ENCODE measurements at places on chromosomes 3 and 15. TPM values are rescaled to one million over a fixed set of nuclear protein-coding genes. Genes with fewer than 3 reads are reported as not detected.
A peak's percentile ranks its signal among the peaks of the same experiment; 100 is the strongest.

DNA sequence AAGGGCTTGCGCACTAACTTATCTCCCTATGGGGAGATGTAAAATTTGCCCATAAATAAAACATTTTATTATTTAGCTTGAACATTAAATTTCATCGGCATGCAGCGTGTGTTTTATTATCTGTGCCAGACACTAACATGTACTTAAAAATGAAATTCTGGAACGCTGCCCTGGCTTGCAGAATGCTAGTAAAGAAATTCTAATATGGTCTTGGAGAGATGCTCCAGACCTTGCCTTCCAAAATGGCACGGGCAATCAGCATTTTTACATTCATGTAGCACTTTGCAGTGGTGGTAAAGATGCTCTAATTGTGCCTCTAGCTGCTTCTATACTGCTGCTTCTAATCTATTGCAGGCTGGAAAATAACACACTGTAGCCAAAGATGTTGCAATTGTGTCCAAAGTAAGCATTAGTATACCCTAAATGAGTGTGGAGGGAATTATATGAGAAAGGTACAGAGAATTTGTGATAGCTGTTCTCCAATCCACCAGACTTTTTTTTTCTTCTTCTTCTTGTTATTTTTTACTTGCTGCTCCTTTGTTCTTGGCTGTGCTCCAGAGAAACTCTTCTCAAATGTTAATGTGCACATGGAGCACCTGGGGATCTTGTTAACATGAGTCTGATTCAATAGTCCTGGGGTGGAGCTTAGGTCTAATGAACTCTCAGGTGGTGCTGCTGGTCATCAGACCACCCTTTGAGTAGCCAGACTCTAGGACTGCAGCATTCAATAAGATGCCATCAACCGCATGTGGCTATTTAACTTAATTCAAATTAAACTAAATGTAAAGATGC, 47.3 kb downstream of the CRABP1 start:
- no peak for DNase-seq

DNA sequence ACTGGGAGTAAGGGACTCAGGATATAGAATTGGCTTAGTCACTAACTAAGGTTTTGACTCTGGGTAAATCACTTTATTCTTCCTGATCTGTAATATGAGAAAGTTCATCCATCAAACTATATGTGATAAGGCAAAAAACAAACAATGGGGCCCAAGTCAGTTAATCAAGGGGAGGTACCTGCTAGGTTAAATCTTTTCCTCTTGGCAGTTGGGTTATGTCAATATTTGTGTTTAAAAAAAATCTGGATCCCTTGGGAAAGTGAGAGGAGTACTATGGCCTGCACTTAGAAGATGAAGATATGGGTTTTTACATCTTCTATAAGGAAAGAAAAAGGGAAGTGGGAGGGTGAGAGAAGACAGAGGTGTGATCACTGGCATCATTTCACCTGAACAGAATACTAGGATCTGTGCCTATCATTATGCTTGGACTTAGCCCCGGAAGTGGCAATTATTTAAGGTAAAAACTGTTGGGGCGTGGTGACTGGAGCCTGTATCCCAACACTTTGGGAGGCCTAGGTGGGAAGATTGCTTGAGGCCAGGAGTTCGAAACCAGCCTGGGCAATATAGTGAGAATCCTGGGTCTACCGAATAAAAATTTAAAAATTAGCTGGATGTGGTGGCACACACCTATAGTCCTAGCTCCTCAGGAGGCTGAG, 2.8 kb upstream of the SLC28A2 start:
- no peak for DNase-seq

Gene FAM227B
- 2.9 TPM for total RNA-seq

DNA sequence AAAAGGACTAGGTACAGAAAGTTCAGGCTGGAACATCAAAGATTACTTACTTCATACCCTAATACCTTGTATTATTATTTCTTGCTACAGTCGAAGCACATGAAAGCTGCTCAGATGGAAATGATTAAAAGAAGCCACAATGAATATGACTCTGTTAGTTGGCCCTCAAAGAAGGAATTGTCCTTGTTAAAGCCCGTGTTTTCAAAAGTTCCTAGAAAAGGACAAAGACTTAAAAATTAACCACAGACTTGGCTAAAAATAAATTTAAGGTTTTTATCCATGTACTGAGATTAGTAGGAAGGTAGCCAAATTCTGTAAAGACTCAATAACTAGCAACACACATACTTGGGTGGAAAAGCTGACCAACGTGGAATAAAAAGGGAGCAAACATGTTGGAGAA, 251.0 kb upstream of the RARB start:
- DNase-seq = no peak

- no peak for DNase-seq
Measured at GRCh38 chr3:173139420-173139819, 1.6 kb downstream of the SPATA16 start.

DNA sequence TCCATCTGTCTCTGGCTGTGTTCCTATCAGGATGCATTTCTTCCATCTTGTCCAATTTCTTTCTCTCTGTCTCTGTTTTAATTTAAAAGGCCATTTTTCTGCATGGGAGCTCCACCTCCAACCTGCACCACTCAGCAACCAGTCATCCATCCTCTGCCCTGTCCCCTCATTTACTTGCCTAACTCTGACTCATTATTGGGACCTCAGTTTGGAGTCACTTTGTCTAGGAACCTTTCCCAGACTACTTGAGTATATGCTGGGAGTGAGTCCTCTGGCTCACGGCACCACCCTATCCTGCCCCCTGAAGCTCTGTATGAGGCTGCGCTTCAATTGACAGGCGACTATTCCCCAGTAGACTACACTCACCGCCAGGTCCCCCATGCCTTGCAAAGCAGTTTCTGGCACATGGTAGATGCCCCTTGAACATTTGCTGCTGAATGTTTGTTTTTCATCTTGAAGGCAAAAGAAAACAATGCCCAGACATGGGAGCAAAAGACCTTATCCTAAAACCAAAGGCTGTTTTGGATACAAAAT, 513.3 kb upstream of the CFAP20DC start:
- DNase-seq = no peak

GRCh38 chr3:73868688-73869315, 244.1 kb upstream of the PDZRN3 start:
- no peak for DNase-seq

GRCh38 chr3:36700537-36701248, 63.7 kb downstream of the DCLK3 start:
- DNase-seq = peak; percentile 47

Gene ROPN1
- not detected for total RNA-seq

Gene VIPR1
- total RNA-seq = 6.0 TPM

DNA sequence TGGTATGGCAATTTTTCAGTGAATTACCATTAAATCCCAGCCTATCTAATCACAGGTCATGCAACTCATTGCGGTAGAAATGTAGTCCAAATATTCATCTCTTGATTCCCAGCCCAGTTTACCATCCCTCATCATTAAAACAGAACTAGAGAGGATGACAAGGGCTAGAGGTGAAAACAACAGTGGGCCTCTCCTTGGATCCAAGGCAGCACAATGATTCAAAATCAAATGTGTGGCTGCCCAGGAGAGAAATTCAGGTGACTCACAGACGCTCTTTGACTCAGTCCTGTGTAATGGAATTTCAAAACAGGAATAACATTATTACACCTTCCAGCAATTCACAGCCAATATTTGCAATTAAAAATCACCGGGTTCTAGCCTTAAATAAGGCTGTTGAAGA, 246.5 kb downstream of the TBL1XR1 start:
- DNase-seq = no peak

- no peak for DNase-seq
Measured at GRCh38 chr15:73959801-73960200, 32.3 kb downstream of the STOML1 start.

Gene SLC9C1
- not detected for total RNA-seq

GRCh38 chr3:112582244-112582874, 20.5 kb downstream of the SLC35A5 start:
- DNase-seq = peak; percentile 18

GRCh38 chr15:99114511-99115299, 9.8 kb downstream of the SYNM start:
- no peak for DNase-seq

DNA sequence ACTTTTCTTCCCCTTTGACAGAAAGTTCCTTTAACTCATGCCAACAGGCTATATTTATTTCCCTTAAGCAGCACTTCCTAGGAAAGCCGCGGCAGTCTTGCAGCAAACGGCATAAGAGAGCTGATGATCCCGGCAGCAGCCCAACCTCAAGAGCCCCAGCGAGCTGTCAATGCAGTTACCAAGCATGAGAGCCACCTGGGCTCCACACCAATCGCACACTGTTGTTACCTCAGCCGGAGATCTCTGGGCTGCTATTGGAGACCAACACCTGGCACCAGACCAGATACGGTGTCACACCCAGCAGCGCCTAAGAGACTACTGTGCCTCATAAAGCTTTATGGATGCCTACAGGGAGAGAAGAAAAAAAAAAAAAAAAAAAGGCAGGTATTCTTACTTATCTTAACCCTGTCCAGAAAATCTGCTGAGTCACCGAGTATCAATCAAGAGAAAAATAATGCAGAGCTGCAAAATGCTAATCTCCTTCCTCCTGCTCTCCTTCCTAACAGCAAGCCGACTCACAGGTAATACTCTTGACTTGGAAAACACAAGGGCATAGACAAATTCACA, 11.7 kb downstream of the ABCC5 start:
- DNase-seq = peak; percentile 25

DNA sequence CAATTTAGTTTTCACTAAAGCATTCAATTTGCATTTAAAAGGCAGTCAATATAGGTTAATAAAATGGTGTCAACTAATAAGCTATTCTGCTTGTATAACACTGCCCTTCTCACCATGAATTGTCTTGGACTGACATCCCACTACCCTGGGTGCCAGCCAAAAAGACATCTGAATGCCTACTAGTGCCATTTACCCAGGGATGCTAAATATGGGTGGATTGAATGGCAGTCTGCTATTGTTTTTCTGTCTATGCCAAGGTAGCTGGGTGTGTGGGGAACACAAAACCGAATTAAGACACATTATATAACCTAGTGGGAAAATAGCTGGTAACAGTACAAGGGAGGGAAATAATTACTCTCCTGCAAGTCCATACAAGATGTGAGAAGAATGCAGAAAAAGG, 240.0 kb upstream of the CFAP20DC start:
- no peak for DNase-seq

Gene ZIC1
- total RNA-seq = not detected
